ENCODE measurements at places on chromosomes 12 and 14.

DNA sequence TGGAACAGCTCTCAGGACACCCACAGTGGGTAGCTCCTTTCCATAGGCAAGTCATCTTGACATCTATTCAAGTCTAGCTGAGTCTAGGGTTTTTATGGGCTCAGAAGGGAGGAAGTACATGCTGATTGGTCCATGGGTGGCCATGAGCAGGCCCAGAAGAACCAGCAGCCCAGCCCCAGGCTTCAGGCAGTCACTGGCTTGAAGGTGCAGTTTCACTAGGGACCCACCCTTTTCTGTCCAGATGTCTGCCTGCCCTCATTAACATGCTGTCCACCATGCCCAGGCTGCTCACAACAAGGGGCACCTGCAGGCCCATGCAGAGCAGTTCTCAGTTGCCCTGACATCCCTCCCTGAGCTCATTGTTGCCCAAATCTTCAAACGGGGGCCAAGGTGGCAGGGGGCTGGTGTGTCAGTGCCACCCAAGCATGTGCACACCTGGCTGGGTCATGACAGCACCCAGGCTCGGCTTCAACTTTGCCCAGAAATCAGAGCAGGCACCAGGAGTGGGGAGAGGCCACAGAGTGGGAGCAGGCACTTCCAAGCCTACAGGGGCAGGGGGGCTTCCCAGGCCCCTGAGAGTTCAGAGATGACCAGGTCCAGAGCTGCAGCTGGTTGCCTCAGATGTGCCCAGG is 18.7 kb upstream of the LGR5 start:
- DNase-seq: no peak

DNA sequence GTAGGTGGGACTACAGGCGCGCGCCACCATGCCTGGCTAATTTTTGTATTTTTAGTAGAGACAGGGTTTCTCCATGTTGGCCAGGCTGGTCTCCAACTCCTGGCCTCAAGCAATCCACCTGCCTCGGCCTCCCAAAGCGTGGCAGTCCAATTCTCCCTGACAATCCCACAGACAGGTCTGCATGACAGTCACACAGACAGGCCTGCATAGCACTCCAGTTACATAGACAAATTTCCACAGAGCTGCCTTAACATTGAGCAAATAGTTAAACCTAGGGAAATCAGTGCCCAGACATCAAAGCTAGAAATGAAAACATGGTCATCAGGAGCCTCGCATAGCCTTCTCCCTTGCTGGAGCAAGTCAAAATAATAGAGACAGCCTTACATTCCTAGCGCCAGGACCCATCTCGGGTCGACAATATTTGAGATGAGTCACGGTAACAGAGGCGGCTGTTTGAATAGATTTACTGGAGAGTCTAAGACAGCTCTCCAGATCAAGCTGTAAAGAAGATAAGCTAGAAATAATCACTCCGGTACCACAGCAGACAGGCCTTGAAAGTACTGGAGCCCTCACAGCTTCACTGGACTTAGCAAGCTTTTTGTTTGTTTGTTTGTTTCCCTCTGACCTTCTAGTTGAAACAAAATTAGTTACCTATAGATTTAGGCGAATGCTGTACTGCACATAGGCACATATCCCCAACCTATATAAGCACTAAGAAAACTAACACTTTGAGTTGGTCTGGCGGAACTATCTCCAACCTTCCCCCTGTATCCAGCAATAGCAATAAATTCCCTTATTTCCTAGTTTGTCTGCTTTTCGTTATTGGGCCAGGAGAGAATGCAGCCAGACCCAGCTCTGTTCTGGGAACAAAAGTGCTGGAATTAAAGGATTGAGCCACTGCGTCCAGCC is 23.8 kb upstream of the PYROXD1 start:
- DNase-seq: no peak

- no peak for DNase-seq
Measured at GRCh38 chr14:81330619-81331122, 69.5 kb downstream of the STON2 start.

GRCh38 chr12:9811621-9812020 is 15.7 kb upstream of the KLRF1 start:
- no peak for DNase-seq

DNA sequence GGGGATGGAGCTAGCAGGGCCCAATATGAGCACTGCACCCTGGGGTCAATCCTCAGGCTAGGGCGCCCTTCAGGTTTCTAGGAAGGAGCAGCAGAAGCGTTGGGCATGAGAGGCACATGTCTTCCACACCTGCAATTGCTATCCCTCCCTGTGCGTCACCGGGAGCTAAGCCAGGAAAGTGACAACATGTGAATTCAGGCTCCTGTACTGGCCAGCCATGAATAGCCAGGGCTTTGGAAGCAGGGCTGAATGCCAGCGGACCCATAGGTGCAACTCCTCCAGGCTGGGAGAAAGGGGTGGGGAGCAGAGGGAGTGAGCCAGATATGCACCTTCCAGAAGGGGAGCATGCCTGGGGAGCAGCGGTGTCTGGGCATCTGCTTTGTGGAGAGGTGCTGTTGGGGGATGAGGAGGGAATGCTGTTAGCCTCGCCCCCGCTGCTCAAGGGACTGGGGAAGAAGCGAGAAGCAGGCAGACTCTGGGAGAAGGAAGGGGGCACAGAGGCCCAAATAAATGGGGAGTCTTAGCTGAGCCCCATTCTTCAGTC is 6.1 kb downstream of the HOXC5 start:
- no peak for DNase-seq

GRCh38 chr12:111327474-111327873 is 41.4 kb downstream of the PHETA1 start:
- DNase-seq: no peak

Data from stimulated activated CD4-positive, alpha-beta T cell treated with anti-CD3 and anti-CD28 coated beads, TNF-alpha, amount 100 ng/mL, for 48 hours (primary cell).